ENCODE measurements at places on chromosomes 4 and X. TPM values are rescaled to one million over a fixed set of nuclear protein-coding genes. Genes with fewer than 3 reads are reported as not detected.

CTAG1B gene
- total RNA-seq = not detected

ZNF827 gene
- total RNA-seq = 13.8 TPM

ADH6 gene
- total RNA-seq = not detected

VEGFC gene
- 6.9 TPM for total RNA-seq

SSX2B gene
- total RNA-seq = not detected

GBA3 gene
- total RNA-seq = not detected

PAGE4 gene
- total RNA-seq = not detected

NUP62CL gene
- total RNA-seq = 2.2 TPM

UGT2A1 gene
- total RNA-seq = not detected

RPL9 gene
- total RNA-seq = 731 TPM

EOLA2 gene
- total RNA-seq = 24.2 TPM

DMRTC1 gene
- not detected for total RNA-seq

DCAF8L2 gene
- not detected for total RNA-seq

PASD1 gene
- total RNA-seq = not detected

GSPT2 gene
- 8.5 TPM for total RNA-seq

SNCA gene
- total RNA-seq = 4.6 TPM

LRRC66 gene
- 0.27 TPM for total RNA-seq

NMU gene
- total RNA-seq = not detected

ZCCHC18 gene
- 0.30 TPM for total RNA-seq

TXK gene
- total RNA-seq = 0.20 TPM

Data from left ventricle myocardium superior (tissue), 1 donor.